ENCODE measurements at places on chromosomes 1 and 21.

- DNase-seq: no peak
Measured at GRCh38 chr21:44951186-44951915, 11.5 kb downstream of the SLX9 start.

GRCh38 chr21:31902438-31902837 lies 29.6 kb downstream of the HUNK start:
- DNase-seq: no peak

- DNase-seq: no peak
Measured at GRCh38 chr1:87791931-87792740, 463.5 kb downstream of the LMO4 start.

- DNase-seq: no peak
Measured at GRCh38 chr1:205214756-205215155, 3.3 kb upstream of the DSTYK start.

- DNase-seq: no peak
Measured at GRCh38 chr1:58861506-58861905, 77.7 kb upstream of the JUN start.

GRCh38 chr1:72435025-72435424 lies 152.7 kb upstream of the NEGR1 start:
- DNase-seq: no peak

DNA sequence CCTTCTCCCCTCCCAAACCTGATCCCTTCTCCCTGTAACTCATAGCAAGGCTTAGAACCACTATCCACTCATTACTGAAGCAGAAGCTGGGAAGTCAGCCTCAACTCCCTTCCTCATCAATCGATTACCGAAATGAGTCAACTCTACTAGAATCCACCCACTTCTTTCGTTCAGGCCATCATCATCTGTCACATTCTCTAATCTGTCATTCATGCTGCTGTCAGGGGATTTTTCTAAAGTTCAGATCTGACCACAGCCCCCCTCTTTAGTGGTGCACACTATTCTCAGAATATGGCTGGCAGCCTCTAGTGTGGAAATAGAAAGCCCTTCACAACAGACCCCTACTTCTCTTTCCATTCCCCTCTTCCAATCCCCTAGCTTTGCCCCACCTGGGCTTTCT lies 5.1 kb downstream of the NT5C1A start:
- DNase-seq: no peak

GRCh38 chr21:43847301-43847700 lies 17.7 kb upstream of the AGPAT3 start:
- DNase-seq: no peak

GRCh38 chr21:42513151-42513984 lies at the start of gene SLC37A1:
SLC37A1 (plus strand) TSS chr21:42513852; CDS start chr21:42518455, 4,603 bp downstream.
- peak; percentile 44 for DNase-seq

- DNase-seq: no peak
Measured at GRCh38 chr1:21291184-21291583, 921 bp upstream of the ECE1 start.

DNA sequence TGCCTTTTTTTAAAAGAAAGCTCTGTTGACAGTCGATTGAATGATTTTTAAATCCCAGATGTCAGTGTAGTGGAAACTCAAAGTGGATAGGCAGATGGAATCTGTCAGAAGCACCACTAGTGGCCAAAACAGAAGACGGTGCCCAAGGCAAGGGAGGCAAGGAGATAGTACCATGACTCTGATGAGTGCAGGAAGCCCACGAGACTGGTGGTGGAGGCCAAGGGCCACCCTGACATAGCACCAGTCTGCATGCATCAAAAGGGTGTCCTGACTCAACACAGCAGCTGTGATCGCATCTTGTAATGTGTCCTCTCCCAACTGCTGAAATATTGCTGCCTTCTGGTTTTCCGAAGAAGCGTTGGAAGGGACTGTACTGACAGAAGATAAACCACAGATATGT lies 124.1 kb upstream of the PAPPA2 start:
- no peak for DNase-seq

GRCh38 chr1:19212167-19212566 lies 2.1 kb upstream of the UBR4 start:
- no peak for DNase-seq

- no peak for DNase-seq
Measured at GRCh38 chr1:9503001-9503675, 36.1 kb upstream of the SLC25A33 start.

- DNase-seq: no peak
Measured at GRCh38 chr1:225772848-225773247, 4.8 kb upstream of the SRP9 start.

GRCh38 chr21:37375866-37376574 lies 9.4 kb downstream of the DYRK1A start:
- DNase-seq: no peak

GRCh38 chr1:235907897-235908240 lies 41.2 kb upstream of the LYST start:
- DNase-seq: no peak

- no peak for DNase-seq
Measured at GRCh38 chr1:231636157-231636556, 9.6 kb downstream of the DISC1 start.

DNA sequence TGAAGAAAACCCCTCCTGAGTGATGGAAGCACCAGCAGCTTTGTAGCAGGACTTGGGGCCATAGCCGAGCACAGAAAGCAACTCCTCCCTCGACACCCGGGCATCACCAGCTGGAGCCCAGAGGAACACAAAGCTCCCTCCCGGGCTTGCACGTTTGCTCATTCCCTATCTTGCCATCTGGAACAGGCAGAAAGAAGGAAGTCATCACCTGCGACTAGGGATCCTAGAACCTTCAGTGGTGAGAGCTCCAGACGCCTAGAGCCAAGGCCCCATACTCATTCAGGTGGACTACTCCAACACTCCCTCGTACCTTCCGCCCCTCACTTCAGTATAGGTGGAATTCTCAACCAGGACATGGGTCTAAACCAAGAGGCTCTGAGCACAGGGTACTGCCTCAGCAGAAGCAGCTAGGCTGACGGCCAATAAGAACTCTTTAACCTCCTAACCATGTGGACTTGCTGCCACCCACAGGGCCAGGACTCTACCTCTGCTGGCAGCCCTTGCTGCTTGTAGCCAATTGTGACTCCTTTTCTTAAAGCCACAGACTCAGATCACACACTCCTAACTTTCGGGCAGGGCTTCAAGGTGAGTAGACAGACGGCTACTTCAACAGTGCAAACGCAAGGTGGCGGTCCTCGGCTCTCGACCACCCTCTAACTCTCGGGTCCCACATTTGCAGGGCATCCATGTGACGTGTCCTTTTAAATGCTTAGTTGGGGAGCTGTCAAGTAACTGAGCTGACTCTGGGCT lies 65.4 kb downstream of the NPHP4 start:
- DNase-seq: no peak

DNA sequence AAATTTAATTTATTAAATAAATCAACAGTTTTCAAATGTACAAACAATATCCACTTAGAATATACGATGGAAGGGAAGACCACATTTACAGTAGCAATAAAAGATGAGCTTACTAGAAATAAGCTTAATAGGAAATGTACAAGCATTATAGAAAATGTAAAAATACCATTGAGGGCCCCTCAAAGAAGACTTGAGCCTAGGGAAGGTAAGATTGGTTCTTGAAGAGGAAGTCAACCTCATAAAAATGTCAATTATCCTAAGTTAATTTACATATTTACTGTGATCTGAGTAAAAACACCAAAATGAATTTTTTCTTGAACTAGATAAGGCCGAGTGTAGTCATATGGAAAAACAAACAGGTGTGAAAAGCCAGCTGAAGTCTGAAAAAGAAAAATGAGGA lies 39.7 kb upstream of the TRIM67 start:
- DNase-seq: no peak

DNA sequence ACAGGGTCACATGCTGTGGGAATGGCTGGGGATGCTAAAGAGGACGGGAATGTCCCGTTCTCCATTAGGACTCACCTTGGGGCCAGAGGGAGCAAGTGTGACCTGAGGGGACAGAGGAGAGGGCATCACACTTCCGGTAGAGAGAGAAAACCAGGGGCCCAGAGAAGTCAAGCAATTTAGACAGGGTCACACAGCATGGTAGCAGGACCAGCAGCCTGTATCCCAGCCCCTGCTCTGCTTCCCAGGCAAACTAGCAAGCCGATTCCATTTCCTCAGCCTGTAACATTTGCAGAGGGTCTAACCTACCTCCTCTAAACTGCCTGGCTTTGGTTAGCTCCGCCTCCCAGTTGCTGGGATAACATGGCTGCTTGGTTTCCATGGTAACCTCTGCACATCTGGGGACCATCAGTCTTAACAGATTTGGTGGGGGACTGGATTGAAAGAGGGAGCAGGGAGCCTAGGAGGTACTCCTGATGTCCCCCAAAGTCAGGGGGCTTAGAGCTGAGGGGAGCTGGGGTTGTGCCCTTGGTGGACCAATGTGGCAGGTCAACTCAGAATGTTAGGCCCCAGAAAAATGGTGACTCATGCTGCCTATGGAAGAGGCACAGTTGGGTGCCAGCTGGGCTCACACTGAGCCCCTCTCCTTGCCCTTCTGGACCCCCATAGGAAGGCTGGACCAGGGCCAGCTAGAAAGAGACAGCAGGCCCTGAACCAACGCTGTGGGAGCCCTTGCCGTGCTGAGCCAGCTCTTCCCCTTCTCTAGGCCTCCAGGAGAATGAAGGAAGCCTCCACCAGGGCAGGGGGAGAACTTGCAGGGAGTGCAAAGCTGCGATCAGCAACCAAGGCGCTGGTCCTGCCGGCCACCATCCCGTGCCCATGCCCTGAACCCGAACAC lies 9.5 kb downstream of the COL16A1 start:
- no peak for DNase-seq

DNA sequence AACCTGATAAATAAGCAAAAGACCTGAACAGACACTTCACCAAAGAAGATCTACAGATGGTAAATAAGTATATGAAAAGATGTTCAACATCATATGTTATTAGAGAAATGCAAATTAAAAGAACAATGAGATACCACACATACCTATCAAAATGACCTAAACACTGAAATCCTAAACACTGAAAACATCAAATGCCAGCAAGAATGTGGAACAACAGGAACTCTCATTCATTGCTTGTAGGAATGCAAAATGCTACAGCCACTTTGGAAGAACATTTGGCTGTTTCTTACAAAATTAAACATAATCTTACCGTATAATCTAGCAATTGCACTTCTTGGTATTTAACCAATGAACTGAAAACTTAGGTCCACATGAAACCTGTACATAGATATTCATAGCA lies 14.9 kb upstream of the PIGK start:
- no peak for DNase-seq

DNA sequence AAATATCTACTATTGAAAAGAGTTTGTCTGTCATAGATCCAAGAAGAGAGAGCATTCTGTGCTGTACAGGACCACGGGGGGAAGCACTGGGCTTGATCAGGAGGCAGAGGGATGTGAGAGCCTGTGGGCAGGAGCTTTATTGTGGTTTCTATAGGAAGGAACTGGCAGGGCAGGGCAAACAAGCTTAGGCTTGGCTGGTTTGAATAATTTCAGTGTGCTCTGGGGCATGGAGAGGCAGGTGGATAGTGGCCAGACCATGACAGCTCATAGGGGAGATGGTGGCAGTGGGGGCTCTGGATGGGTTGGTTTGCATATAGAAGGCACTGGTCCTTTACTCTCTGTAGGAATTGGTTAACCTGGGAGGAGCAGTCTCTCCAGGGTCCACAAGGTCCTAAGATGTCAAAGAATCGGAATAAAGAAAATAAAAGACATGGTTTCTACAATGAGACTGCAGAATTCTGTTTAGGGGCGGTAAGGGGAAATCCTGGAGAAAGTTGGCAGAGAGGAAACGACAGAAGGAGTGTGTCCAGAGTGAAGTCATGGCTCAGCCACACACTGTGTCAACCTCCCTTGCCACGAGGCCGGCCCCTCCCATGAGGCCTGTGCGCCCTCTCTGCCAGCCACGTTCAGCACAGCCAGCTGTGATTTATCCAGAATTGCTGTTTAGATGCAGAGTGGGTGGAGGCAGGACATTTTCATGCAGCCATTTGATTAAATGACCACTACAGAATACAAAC lies 81.7 kb upstream of the PGBD5 start:
- DNase-seq: no peak

DNA sequence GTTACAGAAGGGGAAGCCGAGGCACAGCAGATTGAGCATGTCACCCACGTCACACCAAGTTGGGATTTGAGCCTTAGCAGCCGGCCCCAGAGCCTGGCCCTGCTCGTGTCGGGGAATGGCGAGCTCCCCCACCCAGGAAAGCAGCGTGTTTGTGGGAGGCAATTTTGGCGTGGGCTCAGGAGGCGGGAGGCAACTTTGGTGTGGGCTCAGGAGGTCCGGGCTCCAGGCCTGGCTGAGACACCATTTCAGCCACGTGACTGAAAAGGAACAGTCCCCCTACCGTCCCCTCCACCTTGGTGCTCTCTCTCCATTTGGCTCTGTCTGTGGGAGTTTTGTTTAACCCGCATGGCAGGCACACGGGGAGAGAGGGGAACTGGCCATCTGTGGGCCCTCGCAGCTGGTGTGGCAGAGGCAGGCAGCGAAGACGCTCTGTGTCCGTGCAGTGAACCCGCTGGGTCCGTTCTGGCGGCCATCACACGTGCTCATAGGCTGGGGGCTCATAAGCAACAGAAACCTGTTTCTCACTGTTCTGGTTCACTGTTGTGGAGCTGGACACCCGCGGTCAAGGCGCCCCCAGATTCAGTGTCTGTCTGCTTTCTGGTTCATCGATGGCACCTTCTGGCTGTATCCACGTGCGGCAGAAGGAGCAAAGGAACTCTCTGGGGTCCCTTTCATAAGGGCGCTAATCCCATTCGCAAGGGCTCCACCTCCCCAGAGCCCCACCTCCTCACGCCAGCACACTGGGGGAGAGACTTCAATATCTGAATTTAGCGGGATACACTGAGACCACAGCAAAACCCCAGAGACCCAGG lies 110.2 kb downstream of the CRYAA start:
- no peak for DNase-seq

DNA sequence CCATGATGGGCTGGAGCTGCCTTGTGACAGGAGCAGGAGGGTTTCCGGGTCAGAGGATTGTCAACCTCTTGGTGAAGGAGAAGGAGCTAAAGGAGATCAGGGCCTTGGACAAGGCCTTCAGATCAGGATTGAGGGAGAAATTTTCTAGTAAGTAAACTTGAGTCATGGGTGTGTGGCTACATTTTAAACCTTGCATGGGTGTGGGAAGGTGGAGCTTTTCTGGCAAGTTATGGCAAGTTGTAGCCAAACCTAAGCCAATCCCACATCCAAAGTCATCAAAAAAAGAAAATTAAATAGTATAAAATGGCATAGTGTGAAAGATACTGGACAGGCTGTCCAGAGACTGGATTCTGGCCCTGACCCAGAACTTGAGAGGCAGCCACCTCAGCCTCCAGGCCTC lies 39.8 kb upstream of the HSD3B1 start:
- DNase-seq: no peak

GRCh38 chr1:3593745-3594144 lies 17.6 kb downstream of the MEGF6 start:
- DNase-seq: no peak

GRCh38 chr1:171868217-171868803 lies 27.0 kb downstream of the DNM3 start:
- no peak for DNase-seq

- DNase-seq: no peak
Measured at GRCh38 chr1:236235116-236235515, 46.6 kb downstream of the ERO1B start.

DNA sequence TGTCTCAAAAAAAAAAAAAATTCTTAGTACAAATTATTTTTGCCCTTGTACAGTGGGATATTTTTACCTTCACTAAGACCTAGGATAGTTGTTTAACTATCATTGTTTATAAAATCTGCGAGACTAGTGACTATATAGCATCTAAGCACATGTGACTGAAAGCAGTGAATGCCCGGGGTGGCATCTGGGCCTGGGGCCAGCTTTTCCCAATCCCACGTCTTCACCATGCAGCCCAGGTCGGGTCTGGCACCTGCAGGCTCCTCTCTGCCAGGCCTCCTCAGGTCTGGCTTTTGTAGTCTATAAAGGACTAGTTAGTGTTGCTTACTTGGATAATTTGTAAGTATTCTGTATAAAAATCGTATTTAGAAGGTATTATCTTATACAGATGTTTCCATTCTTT lies 40.8 kb downstream of the CBS start:
- no peak for DNase-seq

All from CD4-positive, alpha-beta T cell treated with Interleukin-12 subunit alpha and Interleukin-12 subunit beta, for 1 hour (primary cell).